ENCODE measurements at places on chromosomes 7 and 10. TPM values are rescaled to one million over a fixed set of nuclear protein-coding genes. Genes with fewer than 3 reads are reported as not detected.

GRCh38 chr10:69239816-69240434 is 19.8 kb downstream of the HKDC1 start:
- no peak for DNase-seq

DNA sequence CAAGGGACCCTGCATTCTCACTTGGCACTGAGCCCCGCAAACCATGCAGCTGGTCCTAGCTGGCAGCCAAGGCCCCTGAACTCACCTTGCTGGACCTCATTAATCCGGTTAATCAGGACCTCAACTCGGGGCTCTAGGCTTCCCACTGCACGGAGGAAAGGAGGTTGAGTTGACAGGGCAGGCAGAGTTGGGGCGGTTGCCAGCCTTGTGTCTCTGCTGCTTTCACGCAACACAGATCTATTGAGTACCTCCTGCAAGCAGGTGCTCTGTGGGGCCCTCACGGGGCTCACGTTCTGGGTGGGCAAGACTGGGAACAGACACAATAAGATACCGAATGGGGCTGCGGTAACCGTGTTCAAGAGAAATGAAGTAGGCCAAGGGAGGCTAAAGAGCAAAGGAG is 6.2 kb downstream of the SYCE1 start:
- DNase-seq = no peak

MKX gene
- total RNA-seq = 27.5 TPM

TSPAN15 gene
- total RNA-seq = 16.0 TPM

FAM107B gene
- total RNA-seq = 41.6 TPM

CHAT gene
- total RNA-seq = not detected

GRCh38 chr7:8382004-8382730 is 51.2 kb upstream of the NXPH1 start:
- no peak for DNase-seq

GRCh38 chr10:129045599-129045998 is 421.4 kb upstream of the MGMT start:
- DNase-seq = no peak

NAT16 gene
- total RNA-seq = 2.0 TPM
